Trophoblast cell (in vitro differentiated cells and primary cell): ENCODE measurements at places on chromosomes 5 and 9.
A peak's percentile ranks its signal among the peaks of the same experiment; 100 is the strongest.

DNA sequence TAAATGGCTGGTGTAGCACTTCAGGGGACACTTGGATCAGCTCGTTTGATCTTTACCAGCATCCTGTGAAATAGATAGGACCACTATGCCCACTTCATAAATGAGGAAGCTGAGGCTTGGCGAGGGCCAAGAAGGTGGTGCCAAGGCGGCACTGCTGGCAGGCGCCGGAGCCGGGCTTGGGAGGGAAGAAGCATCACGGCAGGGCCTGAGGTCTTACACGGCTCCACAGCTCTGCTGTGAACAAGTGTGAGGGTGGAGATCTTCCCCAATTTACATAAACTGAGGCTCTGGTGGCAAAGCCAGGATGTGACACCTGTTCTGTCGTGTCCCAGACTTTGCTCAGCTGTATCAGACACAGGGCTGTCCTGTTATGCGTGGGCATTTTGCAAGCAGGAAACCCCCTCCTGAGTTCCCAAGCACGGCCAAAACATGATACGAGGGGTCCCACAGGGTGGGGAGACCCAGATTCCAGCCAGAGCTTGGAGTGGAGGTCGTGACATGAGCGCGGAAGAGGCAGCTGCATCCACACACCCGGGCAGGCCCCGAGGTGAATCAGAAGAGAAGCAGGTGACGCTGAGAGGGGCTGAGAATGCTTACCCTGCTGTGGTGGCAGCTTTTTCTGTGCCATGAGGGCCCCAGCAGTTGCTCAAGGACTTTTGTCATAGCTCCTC lies 117.5 kb upstream of the BOD1 start:
- no peak for DNase-seq

GRCh38 chr5:61455179-61456006 lies 123.3 kb downstream of the ZSWIM6 start:
- no peak for DNase-seq

- DNase-seq: peak; percentile 47
Observed at GRCh38 chr5:163695830-163696578, 190.6 kb downstream of the MAT2B start.

DNA sequence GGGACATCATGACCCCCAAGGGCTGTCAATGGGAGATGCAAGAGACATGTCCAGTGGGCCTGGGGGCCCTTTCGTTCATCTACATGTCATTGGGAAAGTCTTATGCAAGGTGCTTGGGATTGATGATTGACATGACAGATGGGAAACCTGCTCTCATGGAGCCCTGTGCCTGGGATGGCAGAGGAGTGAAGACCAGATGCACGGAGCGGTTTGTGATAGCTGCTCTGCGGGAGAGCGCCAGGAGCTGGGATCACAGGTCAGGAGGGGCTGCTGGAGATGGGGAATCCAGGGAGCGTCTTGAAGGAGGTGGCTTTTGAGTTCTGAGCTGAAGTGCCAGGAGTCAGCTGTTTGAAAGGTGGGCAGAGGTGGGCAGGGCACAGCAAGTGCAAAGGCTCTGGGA lies 104.3 kb downstream of the FGF18 start:
- DNase-seq: no peak

DNA sequence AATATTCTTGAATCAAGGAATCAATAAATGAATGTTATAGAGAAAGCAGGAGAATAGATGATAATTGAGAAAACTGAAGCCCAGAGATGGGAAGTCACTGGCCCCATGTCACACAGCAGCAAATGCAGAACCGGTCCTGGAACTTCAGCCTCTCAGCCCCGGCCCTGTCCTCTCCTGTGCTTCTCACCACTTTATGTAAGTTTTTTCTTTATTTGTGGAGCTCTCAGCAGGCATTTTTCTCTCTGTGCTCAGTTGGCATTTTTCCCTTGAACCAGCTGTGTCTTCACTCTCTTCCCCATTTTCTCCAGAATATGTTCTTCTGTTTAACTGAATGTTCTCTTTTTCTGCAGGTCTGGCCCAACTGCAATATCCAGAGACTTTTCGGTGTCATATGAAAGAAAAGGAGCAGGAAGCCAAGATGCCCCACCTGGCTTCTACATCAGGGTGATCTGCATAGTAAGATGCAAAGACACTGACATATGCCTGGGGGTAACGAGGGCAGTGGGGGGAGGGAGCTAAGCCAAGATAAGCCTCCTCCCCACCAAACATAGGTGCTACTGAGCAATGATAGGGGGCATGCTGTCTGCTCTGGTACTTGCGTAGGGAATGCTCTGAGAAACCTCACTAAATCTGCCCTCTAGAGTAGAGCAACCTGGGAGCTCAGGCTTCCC lies 12.8 kb upstream of the LCP2 start:
- no peak for DNase-seq

DNA sequence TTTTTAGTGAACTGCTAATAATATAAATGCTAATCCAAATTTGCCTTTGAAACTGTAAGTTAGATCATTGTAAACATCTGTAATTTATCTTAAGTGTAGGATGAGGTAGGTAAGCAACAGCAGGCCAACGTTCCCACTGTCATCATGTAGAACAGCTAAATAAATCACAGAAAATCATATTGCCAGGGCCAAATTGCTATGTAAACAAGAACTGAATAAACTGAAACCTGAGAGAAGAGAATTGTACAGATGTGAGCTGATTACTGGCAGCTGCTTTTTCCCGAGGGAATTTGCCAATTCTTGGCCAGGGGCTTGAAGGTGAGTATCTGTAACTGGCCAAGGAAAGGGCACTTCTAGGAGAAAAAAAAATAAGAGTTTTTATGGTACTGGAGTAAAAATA lies 97.6 kb downstream of the CDH10 start:
- DNase-seq: no peak

DNA sequence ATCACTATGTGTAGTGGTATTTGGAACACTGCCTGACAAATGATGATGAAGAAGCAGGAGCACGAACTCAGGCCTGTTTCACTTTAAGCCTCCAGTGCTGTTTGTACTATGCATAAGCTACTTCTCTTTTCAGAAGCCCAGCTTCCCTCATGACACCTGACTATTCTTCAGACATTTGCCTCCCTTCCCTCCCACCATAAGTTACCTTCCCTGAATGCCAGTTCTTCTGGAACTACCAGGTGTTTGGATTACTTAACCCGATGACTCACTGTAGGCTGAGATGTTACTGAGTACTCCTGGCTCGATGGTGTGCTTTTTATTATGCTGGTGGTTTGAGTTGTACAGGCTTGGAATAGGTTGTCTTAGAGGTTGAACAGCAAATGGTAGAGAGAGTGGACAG lies 180.0 kb downstream of the SPATA31D1 start:
- peak; percentile 67 for DNase-seq

- no peak for DNase-seq
Observed at GRCh38 chr5:79143684-79144379, 32.2 kb downstream of the BHMT start.

GRCh38 chr9:109010746-109011145 lies 2.6 kb downstream of the CTNNAL1 start:
- DNase-seq: peak; percentile 64

DNA sequence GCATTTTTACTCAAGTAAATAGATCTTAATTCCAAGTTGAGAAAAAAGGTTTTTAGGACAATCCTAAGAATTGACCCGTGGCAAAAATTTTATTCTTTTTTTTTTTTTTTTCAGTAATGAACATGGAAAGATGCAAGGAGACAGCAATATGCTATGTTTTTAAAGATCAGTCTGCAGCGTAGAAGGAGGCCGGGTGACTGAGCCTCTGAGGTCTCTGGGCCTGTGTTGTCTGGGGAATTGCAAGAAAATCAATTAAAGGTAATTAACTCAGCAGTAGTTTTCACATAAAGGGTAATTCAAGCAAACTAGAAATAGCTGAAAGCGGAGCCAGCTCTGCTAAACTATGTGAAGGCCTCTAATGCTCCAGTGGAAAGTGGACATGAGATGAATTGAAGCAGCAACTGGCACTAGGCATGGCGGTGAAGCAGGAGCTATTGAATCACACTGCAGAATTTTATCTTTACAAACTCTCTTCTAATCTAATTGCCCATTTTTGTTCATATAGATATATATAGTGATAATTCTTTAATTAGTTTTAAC lies 285.2 kb upstream of the ITGA1 start:
- no peak for DNase-seq
